ENCODE measurements at places on chromosomes 7 and 10. TPM values are rescaled to one million over a fixed set of nuclear protein-coding genes. Genes with fewer than 3 reads are reported as not detected.

GRCh38 chr7:4167385-4167910, 514.6 kb upstream of the FOXK1 start:
- peak; percentile 20 for DNase-seq

GRCh38 chr7:44367475-44368043, 42.2 kb upstream of the CAMK2B start:
- no peak for DNase-seq

DNA sequence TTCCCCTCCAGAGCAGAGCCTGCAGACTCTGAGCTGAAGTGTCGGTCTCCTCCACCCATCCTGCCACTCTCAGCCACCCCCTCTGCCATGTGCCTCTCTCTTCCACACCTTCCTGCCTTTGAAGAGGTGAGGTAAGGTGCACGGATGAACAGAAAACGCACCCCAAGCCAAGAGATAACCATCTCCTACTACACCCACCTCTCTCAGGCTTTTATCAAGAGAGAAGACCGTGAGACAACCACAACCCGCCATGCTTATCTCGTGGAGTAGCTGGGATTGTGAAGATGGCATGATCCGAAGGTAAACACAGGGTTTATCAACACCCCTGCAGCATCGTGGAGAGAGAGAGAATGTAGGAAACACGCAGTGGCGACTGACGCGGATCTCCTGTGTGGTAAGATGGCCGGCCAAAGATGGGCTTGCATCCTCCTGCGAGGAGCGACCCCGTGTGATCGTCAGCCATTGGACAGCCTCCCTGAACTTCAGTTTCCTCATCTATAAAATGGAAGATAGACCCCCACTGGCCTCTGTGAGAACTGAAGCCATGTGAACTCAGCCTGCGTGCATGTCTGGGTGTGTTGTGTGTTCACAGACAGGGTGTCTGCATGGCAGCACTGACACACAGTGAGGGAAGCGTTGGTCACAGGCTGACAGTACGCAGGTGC, 219.0 kb downstream of the DIP2C start:
- no peak for DNase-seq

DNA sequence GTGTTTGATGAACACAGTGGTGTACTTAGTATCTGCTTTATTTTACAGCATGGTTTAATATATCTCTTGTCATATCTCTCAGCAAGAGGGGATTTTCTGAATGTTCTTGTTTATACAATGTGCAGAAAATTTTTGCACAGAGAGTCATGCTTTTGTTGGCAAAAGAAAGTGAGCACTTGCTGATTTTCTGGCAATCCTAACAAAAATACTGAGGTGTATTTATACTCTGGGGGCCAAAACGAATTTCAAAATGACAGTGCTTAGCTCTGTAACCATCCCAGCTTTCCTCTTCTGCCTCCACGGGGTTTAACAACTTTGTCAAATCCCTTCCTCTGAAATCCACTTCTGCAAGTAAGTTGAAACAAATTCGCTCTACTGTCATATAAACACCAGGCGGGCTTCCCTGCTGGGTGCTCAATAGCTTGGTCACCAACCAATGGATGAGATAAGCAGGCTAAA, 169.2 kb downstream of the NOC3L start:
- DNase-seq: peak; percentile 2

DNA sequence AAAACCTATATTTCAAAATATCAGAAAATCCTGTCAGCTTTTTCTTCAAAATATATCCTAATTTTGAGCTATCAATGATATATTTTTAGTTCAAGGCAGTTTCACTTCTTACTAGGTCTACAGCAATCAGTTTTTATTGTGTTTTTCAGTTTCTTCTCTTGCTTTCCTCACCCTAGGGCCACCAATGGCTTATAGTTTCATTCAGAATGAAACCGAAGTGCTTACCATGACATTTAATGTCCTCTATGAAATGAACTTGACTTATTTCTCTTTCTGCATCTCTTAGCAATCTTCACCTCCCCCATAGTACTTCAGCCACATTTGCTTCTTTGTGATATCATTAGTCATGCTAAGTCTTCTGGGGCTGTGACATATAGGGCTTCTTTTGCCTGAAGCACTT, 100.3 kb downstream of the ARL5B start:
- no peak for DNase-seq

Gene LRGUK
- 0.05 TPM for polyA plus RNA-seq
